ENCODE measurements at places on chromosomes 11 and 22.

DNA sequence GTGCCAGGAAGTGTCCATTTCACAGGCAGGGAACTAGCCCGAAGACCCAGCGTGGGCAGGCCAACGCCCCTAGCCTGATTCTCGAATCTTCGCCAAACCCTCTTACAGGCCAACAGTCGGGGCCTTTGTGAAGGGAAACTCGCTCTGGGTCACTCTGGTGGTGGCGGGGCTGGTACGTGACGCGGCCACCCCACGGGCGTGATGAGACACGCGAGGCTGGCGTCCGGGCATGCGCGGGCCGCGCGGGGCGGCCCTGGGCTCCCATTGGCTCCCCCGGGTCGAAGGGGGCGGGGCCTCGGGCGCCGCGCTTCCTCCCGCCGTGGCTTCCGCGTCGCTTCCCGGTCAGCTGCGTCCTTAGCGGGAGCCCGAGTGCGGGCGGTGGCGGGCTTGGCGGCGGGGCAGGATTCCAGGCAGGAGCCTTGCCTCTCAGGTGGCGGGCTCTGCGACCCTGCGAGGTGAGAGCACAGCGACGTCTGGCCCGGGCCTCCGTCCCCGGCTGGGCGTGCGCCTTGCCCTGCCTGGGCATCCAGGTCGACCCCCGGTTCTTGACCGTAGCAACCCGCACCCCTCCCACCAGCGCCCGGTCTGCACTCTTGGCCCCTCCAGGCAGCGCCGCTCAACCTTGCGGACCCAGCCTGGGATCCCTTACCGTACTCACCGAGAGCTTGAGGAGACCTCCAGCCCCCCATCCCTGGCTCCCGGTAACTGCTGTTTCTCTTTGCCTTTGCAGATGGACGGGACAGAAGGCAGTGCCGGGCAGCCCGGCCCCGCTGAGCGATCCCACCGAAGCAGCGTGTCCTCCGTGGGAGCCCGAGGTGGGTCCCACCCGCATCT lies at the start of gene FRMD8:
TSS of gene FRMD8 (plus strand) at position 331 of the 834 bp plus-strand sequence. CDS start at position 731, 400 bp downstream.
- DNase-seq, result peak; percentile 79

GRCh38 chr22:45510376-45511232 lies 7.9 kb downstream of the FBLN1 start:
- DNase-seq, result no peak

GRCh38 chr22:30253205-30253852 lies 6.8 kb upstream of the LIF start:
- no peak for DNase-seq

DNA sequence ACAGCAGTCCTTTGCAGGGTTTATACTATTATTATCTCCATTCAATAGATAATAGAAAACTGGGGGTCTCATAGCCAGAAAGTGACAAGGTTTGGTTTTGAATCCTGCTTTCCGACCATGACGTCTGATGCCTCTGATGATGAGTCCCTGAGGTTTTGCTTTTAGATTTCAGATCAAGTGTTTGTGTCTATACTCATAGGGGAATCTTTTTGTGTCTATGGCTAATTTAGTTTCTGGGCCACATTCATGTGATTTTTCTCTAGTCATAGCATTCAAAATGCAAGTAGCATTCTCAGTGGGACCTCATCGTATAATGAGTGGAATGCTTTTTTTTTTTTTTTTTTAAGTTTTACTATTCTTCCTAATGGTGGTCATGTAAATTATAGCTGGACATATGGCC lies 72.9 kb downstream of the TNRC6B start:
- no peak for DNase-seq

GRCh38 chr11:67648140-67648795 lies 2.3 kb downstream of the ACY3 start:
- DNase-seq, result no peak

DNA sequence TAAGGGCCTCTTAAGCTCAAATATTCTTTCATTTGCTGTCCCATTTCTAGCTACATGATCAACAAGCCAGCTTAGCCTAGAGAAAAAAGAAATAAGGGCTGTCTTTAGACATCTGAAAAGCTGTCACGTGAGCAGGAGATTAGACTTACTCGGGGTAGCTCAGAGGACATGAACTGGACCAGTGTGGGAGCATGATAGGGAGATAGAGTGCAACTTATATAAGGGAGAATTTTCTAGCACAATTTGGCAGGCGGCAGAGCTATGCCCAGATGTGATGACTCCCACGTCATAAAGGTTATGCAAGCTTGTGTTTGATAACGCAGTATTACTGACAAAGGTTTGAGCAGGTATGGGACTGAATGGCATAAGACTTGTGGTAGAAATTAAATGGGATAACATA lies 28.2 kb upstream of the TPBGL start:
- DNase-seq, result no peak
